ENCODE measurements at places on chromosomes 2 and 18.

GRCh38 chr2:216370961-216371712, 1.1 kb downstream of the MARCHF4 start:
- DNase-seq = no peak

- no peak for DNase-seq
Measured at GRCh38 chr2:26780203-26780760, 5.6 kb upstream of the CENPA start.

DNA sequence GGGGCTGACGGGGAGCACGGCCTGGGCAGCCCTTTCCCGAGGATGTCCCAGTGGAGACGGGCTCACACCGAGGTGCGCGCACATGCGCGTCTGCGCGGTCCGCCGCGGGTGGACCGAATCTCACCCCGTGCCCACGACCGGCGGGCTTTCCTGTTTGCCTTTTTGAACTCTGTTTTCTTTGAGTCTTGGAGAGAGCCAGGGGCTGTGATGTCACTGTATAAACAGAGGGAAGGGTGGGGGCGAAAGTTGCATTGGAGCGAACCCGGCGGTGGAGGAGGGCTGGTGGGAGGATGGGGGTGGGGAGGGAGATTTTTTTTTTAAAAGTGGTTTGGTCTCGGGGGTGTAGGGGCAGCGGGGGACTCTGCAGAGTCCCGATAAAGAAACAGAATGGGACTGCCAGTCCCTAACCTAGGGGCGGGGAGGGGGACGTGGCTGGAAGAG, 141.2 kb upstream of the CTAGE1 start:
- DNase-seq = no peak

DNA sequence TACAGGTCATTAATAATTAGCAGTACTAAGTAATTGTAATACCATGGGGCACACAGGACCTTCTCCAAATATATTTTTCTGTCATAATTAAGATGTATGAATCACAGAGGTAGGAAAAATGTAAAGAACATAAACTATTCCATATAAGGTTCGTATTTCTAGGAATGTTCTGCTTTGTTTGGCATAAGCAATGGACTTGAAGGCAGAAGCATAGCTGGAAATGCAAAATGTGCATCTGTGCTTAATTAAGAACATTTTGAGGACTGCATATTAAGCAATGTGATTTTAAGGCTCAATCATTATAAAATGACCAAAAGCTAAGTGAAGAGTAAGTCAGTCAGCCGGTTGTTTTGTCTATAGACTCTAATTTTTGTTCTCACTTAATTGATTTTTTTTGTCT, 123.2 kb downstream of the RBM43 start:
- no peak for DNase-seq
